Stimulated activated CD8-positive, alpha-beta memory T cell treated with anti-CD3 and anti-CD28 coated beads, Interleukin-2, amount 100 ng/mL, for 1 hour (primary cell): ENCODE measurements at places on chromosomes 7 and 10.

- DNase-seq: no peak
Observed at GRCh38 chr10:100877461-100877850, 35.3 kb upstream of the SLF2 start.

DNA sequence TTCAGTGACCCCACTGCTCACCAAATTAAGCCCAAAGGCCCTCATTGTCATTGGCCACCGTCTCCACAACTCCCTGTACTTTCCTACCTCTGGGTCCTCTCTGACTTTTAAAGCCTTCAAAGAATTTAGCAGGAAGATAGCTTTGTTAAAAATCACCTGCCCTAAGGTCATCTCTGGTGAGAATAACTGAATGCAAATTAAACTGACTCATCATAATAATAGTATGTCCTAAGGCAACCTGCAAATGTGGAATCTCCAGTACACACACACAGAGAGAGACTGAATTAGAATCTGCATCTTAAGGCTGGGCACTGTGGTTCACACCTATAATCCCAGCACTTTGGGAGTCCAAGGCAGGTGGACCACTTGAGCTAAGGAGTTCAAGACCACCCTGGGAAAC lies 24.1 kb downstream of the OAT start:
- DNase-seq: no peak

GRCh38 chr7:127146746-127147536 lies 105.8 kb downstream of the GRM8 start:
- DNase-seq: no peak

GRCh38 chr10:43902842-43903241 lies 254.2 kb upstream of the ZNF32 start:
- no peak for DNase-seq

- DNase-seq: no peak
Observed at GRCh38 chr10:95500649-95501048, 60.5 kb downstream of the SORBS1 start.

GRCh38 chr7:52727632-52728031 lies 307.8 kb upstream of the POM121L12 start:
- no peak for DNase-seq

DNA sequence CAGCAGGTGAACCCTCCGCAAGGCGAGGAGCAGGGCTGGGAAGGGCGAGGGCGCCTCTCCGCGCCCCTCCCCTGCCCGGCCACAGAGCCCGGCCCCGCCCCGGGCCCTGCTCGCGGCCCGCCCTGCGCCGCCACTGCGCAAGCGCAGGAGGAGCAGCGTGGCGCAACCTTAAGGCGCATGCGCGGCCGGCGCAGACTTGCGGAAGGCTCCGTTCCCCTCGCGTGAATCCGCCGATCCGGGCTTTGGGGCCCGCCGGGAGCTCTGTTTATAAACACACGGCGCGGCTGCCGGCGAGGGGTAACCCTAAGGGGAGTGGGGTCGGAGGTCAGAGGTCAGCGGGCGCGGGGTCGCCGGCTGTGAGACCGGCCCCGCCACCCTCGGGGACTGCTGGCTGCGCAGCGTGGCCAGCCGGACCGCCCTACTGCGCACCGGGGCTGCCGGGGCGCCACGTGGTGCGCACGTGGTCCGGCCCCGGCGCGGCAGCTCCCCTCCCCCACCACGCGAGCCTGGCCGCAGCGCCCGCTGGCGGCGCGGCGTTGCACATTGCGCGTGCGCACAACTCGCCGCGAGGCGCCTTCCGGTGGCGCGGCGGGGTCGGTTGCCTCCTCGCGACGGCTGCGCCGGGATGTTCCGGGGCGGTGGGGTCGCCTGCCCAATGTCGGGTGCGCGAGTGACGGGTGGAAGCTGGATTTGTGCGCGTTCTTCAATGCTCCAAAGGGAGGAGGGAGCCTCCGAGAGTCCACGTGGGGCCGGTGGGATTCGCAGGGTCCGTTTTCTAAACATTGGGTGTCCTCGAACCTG lies 40.2 kb upstream of the FOXK1 start:
- DNase-seq: peak; percentile 92

- DNase-seq: no peak
Observed at GRCh38 chr7:19713676-19714075, 4.8 kb upstream of the POLR1F start.

DNA sequence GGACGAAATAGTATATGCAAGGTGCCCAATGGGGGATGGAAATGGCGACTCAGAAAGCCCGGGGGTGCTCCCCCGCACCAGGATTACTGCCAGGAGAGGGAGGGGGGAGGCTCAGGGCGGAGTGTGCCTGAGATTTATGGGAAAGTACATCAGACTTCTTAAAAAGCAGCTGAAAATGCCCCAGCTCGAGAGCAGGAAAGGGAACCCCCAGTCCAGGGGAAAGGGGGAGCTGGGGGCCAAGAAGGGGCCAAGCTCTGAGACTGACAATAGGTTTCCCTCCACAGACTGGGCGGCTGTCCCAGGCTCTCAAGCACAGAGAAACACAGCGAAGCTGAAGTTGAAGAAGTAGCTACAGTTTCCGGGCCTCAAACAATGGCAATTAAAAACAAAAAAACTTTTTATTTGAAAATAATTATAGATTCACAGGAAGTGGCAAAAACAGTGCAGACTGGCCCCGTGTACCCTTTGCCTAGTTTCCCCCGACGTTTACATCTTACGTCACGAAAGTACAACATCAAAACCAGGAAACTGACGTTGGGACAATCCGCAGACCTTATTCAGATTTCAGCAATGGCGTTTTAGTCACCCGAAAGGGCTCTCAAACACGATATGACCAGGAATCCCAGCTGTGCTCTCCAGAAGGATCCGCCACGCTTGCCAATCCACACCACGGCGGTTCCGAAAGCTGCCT lies 83.9 kb upstream of the FGFR2 start:
- DNase-seq: no peak

DNA sequence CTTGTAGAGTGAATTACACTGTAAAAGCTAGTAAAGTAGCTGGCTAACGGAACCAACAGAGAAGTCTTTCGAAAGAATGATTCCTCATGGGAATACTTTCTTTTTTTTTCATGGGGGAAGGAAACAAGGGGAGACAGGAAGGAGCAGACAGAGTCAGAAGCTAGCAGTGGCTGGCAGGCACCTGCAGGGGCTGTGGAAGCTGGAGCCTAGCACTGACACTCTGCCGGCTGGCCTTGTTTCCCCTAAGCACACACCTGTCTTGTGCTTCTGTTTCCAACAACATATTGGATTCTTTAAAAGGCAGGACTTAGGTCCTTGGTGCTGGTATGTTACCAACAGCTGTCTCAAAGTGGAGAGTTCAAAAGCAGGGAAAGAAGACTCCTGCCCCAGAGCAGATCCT lies 24.7 kb downstream of the NOD1 start:
- DNase-seq: no peak
